Kidney capillary endothelial cell (primary cell): ENCODE measurements at places on chromosomes 1 and 21.
A peak's percentile ranks its signal among the peaks of the same experiment; 100 is the strongest.

DNA sequence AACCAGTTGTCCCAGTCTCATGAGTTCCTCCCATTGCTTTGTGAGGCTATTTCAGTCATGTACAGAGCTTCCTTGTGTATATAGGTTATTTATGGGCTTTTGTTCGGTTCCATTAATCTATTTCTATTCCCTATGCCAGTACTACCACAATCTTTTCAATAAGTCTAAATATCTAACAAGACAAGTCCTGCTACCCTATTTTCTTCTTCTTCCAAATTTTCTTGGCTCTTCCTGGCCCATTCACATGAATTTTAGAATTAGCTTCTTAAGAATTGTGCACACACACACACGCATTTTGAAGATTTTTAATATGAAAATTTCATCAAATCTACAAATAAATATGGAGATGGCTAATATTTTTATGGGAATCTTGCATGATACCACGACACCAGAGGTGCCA, 33.8 kb upstream of the ATF3 start:
- no peak for DNase-seq

GRCh38 chr1:115189814-115190539, 100.7 kb upstream of the TSPAN2 start:
- peak; percentile 72 for DNase-seq

- no peak for DNase-seq
Measured at GRCh38 chr1:236522937-236523703, 662 bp upstream of the LGALS8 start.

GRCh38 chr1:147787765-147788164, 27.4 kb upstream of the GJA5 start:
- DNase-seq, result no peak

DNA sequence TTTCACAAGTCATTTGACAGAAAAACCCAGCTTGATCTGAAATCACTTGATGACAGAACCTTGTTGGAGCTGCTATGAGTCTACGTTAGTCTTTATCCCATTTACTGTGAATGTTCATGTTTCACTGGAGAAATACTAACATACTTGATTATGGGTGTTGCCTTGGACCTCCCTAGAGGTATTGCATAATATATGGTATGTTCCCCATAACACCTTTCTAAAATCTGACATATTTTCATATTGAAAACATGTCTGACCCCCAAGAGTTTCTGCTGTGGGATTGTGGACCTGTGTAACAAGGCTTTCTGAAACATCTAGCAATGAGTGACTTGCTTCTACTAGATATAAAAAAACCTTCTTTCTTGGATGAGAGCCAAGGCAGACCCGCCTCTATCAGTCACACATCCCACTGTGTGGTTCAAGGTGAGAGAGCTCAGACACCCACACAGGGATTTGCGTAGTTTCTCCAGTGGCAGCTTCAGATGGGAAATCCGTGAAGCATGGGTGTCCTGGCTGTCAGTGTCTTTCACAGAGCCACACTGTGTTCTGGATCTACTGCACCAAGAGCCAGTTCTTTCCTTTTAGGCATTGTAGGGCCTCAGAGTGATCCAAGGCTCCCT, 4.6 kb downstream of the NENF start:
- no peak for DNase-seq

GRCh38 chr1:32406629-32407111, 12.4 kb upstream of the BSDC1 start:
- no peak for DNase-seq

- no peak for DNase-seq
Measured at GRCh38 chr1:151813271-151813977, 8.2 kb upstream of the LINGO4 start.

- DNase-seq, result no peak
Measured at GRCh38 chr1:63892632-63893395, 119.0 kb downstream of the ROR1 start.

- no peak for DNase-seq
Measured at GRCh38 chr1:90834354-90834885, 117.3 kb upstream of the BARHL2 start.

- no peak for DNase-seq
Measured at GRCh38 chr1:204846546-204846945, 24.1 kb upstream of the NFASC start.

DNA sequence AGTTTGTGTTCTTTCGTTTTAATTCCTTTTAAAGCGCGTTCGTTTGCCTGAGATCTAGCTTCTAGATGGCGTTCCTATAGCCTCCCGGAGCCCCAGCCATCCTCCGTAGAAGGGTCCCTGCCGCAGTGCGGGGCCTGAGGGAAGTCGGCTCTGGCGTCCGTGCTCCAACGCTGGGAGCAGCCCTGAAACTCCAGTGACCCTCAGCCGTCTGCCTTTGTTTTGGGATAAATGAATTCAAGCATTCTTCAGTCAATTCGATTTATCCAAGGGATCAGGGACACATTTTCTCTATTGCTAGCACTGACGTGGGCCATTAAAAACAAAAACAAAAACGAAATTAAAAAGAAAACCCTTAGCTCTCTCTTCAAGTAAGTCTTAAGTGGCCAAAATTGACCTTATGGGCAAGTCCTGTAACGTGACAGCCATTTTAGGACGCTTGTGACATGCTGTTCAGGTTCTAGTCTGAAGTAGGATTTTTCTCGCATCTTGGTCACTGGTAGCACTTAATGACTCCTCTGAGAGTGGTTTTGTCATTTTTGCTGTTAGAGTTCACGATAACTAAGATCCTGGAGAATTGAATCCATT, 742 bp upstream of the HSPA13 start:
- no peak for DNase-seq

GRCh38 chr1:25906644-25907300, 553 bp upstream of the STMN1 start:
- DNase-seq, result no peak

GRCh38 chr1:112040891-112041740, 51.6 kb upstream of the KCND3 start:
- no peak for DNase-seq

DNA sequence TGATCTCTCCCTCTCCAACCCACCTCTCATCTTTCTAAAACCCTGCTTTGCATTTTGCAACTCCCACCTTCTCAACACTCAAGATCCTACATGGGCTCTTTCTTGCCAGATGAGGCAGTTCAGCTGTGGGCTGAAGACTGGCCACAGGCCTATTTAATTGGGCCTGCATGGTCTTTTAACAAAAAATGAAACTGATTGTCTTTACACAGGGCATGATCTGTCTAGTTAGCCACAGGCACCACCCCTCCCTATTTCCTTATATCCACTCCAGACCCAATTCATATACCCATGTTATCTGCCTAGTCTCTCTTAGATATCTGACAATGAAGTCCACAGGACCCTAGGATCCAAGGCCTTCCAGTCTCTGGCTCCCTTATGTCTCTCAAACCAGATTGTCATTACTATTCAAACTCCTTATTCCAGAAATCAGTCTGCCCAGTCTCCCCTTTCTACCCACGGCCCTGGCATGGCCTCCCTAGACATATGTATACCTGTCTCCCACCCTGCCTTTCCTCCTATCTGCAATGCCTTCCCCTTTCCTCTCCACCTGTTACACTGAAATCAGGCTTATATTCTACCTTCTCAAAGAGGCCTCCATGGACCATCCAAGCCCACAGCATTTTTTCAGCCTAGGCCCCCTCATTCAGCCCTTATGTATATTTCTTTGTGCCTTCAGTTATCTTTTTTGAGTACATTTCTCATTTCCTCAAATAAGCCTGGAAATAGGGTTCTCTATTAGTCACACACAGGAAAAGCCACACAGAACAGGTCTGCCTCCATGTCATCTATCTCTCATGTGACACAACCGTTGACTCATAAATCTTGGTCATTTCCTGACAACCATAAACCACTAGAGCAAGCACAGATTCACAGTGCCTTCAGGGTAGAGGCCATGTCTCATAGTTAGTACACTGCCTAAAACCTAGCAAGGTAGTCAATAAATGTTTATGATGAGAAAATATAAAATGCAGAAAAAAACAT, 39.0 kb downstream of the LPAR3 start:
- DNase-seq, result peak; percentile 97

DNA sequence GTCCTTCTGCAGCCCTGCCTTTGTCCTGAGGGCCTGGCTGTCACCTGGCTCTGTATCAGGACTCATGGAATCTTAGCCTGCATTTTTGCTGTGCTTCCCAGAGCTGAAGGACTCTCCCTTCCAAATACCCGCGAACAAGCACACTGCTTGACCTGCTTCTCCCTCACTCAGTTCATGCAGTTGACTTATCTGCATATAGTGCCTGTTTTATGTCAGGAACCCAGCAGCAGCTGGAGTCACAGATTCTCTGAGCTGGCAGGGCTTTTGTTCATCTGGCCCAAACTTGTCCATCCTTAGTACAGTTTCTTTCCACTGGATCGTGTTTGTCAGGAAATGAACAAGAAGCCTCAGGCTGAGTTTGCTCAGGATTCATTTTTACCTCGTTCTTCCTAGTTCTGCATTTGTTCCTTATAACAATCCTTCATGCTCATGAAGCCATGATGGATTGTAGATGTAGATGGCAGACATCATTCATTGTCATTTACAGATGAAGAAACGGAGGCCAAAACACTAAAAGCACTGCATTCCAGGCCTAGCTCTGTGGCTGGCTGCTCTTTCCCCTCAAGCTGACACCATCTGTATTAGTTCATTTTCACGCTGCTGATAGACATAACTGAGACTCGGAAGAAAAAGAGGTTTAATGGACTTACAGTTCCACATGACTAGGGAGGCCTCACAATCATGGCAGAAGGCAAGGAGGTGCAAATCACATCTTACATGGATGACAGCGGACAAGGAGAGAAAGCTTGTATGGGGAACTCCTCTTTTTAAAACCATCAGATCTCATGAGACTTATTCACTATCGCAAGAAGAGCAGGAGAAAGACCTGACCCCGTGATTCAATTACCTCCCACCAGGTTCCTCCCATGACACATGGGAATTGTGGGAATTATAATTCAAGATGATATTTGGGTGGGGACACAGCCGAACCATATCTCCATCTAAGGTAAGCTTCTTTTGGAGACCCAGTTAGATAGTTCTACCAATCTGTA, 150.9 kb downstream of the HIVEP3 start:
- no peak for DNase-seq

DNA sequence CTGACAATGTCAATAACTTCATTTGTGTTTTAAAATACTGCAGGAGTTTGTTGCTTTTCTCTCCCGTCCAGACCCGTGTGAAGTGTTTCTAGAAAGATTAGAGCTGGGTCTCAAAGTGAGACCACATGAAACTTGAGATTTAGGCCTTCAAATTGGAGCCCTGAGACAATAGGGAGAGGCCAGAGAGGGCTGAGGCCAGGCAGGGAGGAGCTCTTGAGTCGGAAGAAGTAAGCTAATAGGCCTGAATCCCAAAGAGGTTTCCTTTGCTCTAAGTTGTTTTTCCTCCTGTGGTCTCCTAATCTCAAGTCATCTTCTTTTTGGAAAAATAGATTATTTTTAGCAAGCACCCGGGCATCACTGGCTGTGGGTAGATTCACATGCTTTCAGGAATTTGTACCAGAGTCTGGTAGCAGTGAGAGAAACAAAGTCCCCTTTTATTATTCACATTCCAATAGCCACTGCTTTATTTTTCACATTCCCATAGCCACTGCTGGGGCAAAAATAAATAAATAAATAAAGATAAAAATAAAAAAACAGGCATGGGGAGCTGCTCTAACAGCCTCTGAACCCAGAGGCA, 25.6 kb downstream of the CD244 start:
- DNase-seq, result no peak
